H9 (cell line): ENCODE measurements at places on chromosomes 16 and 17. TPM values are rescaled to one million over a fixed set of nuclear protein-coding genes. Genes with fewer than 3 reads are reported as not detected.

DNA sequence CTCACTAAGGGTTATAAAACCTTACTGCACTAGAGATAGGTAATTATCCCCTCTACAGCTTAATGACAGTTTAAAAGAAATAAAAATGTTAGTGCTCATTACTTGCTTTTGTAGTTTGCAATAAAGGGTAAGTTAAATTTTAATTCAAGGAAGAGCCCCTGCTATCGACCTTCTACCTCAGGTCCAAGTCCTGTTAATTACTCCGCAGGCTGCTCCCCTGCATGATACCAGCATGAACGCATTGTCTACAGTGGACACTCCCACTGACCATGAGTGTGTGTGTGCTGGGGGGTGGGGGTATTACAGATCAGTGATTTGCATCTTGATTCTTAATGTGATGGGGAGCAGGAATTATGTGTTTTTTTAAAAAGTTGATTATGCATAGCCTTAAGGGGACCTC, 103.1 kb downstream of the AATF start:
- DNase-seq = no peak

The ZG16B gene
- total RNA-seq = not detected in 2 replicates

The FOXC2 gene
- total RNA-seq = 0.07 TPM in 1 of 2 replicates, not detected in the other

DNA sequence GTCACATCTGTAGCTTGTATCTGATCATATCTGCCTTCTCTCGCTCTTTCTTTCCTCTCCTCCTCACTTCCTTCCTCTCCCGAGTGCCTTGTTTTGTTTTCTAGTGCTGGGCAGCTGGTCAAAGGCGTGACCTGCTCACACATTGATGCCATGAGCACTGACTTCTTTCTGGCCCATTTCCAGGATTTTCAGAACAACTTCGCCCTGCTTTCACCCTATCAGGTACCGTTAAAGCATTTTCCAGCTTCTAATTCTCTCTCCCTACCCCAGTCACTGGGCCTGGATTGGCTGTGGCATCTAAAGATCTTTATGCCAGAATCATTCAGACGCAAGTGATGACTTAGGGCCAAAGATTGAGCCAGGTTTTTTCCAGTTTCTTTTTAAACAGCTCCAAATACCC, 55.5 kb downstream of the OTOA start:
- no peak for DNase-seq

- no peak for DNase-seq
Measured at GRCh38 chr17:35540589-35541404, 3.3 kb upstream of the SLFN12L start.

GRCh38 chr17:82527898-82528297, 8.4 kb downstream of the FOXK2 start:
- no peak for DNase-seq

DNA sequence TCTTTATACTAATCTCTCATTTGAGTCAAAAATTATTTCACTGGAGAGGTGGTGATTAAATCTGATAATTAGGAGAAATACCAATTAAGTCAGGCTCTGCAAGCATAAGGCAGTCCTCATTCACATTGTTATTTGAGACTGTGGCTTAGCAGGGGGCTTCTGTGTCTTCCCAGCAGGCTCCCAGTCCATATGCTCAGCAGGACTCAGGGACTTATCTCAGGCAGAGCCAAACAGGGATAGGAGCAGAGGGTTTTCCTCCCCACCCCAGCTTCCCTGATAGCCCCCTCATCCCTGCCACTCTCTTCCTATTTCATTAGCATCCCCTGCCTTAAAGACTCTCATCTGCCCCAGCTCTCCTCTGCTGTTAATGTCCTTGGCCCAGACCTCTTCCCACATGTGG, 104.3 kb upstream of the DNAH9 start:
- peak; percentile 56 for DNase-seq

The TVP23A gene
- 3.0 and 3.1 TPM in 2 replicates for total RNA-seq

GRCh38 chr17:1423456-1424135, 23.6 kb upstream of the YWHAE start:
- DNase-seq = no peak

- no peak for DNase-seq
Measured at GRCh38 chr16:15948532-15949209, 745 bp upstream of the ABCC1 start.

The KRTAP4-3 gene
- not detected in 2 replicates for total RNA-seq

DNA sequence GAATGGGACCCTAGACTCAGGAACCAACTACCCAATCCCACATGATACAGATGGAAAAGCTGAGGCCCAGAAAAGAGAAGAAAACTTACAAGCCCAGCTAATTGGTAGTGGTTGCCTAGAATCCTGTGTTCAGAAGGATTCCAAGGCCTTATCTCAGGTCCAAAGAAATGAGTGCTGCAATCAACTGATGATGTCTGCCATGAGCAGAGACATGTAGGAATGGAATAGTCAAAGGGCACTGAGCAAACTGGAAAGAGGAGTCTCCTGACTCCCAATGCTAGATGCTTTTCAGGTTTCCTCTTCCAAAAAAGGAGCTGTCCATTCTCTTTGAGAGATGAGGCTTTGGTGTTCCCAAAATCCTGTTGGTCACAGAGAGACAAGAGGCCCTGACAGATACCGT, 210.6 kb downstream of the ZNF423 start:
- DNase-seq = no peak

DNA sequence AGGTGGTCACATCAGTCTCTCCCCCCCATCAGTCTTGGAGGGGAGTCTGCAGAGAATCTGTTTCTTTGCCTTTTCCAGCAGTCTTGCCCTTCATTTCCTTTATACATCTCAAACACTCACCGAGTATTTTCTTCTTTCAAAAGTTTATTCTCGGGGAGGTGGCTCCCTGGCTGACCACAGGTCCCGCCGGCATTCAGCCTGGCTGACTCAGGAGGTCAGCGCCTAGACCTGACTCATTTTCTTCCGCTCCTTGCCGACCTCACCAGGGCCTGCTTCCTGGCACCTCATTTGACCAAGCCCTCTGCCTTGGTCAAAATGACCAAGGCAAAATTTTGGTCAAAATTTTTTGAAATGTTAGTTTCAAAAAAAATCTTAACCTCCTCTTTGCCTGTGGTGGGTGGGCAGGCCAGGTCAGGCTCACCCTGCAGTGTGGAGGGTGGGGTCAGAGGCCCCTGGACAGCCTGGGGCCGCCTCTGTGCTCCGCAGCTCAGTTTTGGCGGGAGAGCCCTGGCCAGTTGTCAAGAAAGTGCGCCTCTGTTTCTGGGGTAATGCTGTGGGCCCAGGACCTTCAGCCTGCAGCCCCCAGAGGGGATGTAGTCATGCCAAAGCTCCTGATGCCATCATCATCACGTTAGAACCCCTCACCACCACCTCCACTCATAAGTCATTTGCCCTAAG, 165.6 kb downstream of the SPECC1 start:
- DNase-seq = no peak

DNA sequence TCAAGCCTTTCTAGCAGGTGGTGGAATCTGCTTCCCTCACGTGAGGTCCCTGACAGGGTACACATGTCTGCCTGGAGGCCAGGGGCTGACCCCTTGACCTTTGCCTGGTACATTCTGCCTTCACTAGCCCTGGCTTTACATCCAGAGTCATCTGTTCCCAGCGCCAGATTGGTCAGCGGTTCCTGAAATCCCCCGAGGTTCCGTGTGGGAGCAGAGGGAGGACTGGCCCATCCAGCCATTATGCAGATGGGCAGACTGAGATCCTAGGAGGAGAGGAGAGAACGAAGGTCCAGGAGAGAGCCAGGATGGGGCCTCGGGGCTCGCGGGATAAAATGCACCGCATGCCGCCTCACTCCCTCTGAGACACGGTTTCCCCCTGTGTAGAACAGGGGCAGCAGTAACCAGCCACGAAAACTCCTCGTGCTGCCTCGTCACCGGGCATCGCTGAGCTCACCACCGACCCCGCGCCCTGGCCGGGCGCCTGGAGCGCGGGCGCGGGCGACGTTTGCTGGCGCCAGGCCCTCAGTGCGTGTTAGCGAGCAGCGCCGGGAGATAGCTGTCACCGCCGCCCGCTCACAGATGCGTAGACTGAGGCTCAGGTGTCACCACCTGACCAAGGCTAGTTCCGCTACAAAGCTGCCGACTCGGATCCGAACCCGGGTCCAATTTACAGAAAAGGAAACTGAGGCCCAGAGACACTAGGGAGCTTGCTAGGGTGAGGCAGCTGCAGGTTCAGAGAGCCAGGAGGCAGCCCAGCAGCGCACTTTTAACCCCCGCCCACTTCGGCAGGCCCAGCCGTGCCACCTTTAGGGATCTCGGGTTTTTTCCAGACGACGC, 811 bp upstream of the MAP2K3 start:
- no peak for DNase-seq

- peak; percentile 46 for DNase-seq
Measured at GRCh38 chr17:8697323-8697741, 47.3 kb downstream of the CCDC42 start.

- no peak for DNase-seq
Measured at GRCh38 chr17:80318166-80318565, 57.5 kb downstream of the RNF213 start.

DNA sequence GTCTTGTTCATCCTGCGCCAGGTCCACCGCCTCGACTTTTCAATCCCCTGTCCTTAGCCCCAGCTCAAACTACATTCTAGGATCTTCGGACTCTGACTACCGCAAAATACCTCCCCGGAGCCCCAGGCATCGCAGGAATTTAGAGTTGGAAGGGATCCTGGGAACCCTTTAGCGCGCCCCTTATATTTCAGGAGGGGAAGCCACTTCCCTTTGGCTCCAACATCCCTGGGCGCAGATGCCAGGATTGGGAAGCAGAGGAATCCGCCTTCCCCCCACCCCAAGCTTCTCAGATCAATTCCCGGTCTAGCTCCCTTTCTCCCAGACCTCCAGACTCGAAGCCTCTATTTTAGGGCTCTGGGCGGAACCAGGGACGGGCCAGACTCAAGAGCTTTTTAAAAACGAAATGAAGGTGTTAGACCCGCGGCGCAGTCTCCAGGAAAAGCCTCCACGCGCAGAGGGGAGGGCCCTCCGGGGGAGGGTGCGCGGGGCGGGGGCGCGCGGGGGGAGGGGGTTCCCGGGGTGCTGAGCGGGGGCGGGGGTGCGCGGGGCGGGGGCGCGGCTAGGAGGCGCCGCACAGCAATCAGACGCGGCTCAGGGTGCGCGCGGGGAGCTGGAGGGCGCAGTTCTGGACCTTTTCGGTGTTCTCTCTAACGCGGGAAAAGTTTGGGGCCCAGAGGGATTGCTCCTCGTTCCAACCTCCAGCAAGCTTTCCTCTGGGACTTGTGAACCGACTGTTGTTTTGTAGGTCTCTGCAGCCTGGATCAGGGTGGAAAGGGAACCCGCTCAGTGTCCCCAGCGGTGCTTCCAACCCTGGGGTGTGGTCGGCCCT, 1.6 kb downstream of the AHSP start:
- DNase-seq = peak; percentile 39

DNA sequence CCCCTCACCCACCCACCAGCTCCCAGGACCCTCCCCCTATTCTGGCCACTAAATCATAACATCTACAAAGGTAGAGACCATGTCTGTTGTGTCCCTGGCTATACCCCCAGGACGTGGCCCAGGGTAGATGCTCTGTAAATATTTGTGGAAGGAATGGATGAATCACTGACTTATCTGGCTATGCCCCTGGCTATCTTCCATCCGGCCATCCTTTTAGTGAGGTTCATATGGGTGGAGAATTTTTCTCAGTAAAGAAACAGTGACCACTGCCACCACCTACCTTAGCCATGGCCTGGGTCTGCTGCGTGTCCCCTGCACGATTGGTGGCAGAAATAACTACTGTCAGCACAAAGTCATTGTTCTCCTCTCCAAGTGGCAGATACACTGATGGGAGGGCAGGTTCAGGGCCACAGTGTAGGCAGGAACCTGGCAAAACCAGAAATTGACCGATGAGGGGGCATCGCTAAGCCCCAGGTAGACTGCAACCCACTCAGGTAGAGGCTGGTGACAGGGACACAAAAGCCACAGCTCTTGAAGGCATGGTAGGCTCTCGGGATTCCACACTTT, 63.1 kb upstream of the BCO1 start:
- no peak for DNase-seq

DNA sequence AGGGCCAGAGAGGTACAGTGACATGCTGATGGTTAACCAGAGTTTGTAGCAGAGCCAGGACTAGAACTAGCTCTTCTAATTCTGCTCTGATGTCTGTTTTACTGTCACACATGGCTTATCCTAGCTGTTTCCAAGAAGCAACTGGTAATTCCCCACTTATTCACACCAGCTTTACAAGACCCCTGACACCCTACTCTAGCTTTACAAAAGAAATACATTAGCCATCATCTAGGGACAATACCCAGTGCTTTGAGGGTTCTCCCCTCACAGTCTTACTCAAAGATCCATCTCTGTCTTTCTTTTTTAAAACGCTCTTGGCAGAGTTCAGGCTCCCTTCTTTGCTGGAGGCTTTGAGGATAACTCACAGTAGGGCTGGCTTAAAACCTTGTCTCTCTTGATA, 197.3 kb upstream of the PMFBP1 start:
- DNase-seq = no peak

The TMEM114 gene
- total RNA-seq = 0.33 and 1.2 TPM in 2 replicates

The TMEM106A gene
- total RNA-seq = 3.7 and 4.5 TPM in 2 replicates

The KCNJ16 gene
- not detected in 2 replicates for total RNA-seq

The PLSCR3 gene
- total RNA-seq = 31.5 and 32.1 TPM in 2 replicates

The RPGRIP1L gene
- 11.7 and 12.1 TPM in 2 replicates for total RNA-seq

The GCGR gene
- total RNA-seq = 0.24 and 0.26 TPM in 2 replicates

GRCh38 chr17:36594626-36595401, 3.1 kb downstream of the DHRS11 start:
- DNase-seq = no peak

The SLC47A1 gene
- 2.0 and 4.0 TPM in 2 replicates for total RNA-seq

DNA sequence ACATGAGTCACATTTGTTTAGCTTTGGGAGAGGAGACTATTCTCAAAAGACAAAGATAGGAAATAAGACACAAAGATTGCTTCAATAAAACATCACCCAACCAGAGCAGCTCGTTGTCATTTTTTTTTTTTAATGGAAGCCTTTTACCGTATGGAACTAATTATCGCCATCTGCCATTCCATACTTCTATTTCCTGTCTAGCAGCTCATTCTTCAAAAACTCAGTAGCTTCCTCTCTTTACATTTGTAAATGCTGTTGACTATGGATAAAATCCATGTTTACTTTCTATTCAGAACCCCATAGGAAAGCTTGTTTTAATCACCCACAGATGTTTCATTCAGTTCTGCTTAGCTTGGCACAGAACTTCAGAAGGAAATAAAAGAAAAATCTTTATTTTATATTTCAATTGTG, 110.0 kb upstream of the PSMD7 start:
- no peak for DNase-seq

GRCh38 chr16:86723689-86724088, 145.3 kb downstream of the FOXL1 start:
- DNase-seq = peak; percentile 73
